Activated CD8-positive, alpha-beta T cell treated with anti-CD3 and anti-CD28 coated beads for 36 hours (primary cell): ENCODE measurements at places on chromosomes 5 and 9. TPM values are rescaled to one million over a fixed set of nuclear protein-coding genes. Genes with fewer than 3 reads are reported as not detected.

GRCh38 chr5:130099008-130099407 is 194.7 kb downstream of the CHSY3 start:
- DNase-seq = no peak
- H3K4me3 ChIP-seq = no peak overlapping the region
- peaks cover 2% of the 10 kb centered on the region for H3K27me3 ChIP-seq
- no peaks in the 10 kb centered on the region for H3K36me3 ChIP-seq
- H3K4me1 ChIP-seq = no peaks in the 10 kb centered on the region

- no peaks in the 10 kb centered on the region for H3K4me1 ChIP-seq
- no peak overlapping the region for H3K4me3 ChIP-seq
- peaks cover 30% of the 10 kb centered on the region for H3K36me3 ChIP-seq
- no peak overlapping the region for H3K27ac ChIP-seq
Observed at GRCh38 chr5:10676224-10676623, 84.8 kb downstream of the DAP start.

The RGS7BP gene
- not detected for total RNA-seq

The PCDHGB1 gene
- not detected for total RNA-seq

DNA sequence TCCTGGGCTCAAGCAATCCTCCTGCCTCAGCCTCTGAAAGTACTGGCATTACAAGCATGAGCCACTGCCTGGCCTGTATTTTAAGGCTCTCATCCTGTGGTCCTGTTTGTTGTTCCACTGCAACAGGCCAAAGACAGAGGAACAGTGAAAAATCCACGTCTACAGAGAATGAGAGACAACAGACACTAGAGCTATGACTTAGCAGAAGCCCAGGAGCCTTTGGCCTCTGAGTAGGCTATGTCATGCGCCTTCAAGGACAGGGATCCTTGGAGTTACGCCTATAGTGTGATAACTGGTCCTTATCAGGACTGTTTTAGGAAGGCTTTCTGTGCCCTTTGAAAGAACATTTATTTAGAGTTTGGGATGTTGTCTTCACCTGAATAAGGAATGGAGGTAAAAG is 10.5 kb downstream of the POC5 start:
- peaks cover 13% of the 10 kb centered on the region for H3K4me1 ChIP-seq
- no peak for DNase-seq
- H3K36me3 ChIP-seq = peaks cover 32% of the 10 kb centered on the region
- no peak overlapping the region for H3K4me3 ChIP-seq
- H3K27ac ChIP-seq = no peak overlapping the region
- H3K27me3 ChIP-seq = no peaks in the 10 kb centered on the region

DNA sequence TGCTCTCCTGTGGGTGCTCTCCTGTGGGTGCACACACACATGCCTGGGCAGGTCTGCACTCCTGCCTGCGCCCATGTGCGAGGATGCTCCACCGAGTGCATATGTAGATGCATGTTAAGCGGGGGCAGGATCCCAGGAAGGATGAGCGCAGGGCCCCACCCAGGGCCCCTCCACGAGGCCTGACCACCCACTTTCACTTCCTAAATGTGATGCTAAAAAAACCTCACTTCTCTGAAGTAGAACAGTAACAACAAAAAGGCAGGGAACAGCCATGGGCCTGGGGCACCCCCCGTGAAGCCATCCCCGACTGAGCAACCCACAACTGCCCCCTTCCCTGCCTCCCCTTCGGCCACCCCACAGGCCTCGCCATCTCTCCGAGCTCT is 48.2 kb upstream of the SARDH start:
- H3K27me3 ChIP-seq = peaks cover 1% of the 10 kb centered on the region
- DNase-seq = no peak
- no peak overlapping the region for H3K4me3 ChIP-seq
- H3K36me3 ChIP-seq = no peaks in the 10 kb centered on the region

DNA sequence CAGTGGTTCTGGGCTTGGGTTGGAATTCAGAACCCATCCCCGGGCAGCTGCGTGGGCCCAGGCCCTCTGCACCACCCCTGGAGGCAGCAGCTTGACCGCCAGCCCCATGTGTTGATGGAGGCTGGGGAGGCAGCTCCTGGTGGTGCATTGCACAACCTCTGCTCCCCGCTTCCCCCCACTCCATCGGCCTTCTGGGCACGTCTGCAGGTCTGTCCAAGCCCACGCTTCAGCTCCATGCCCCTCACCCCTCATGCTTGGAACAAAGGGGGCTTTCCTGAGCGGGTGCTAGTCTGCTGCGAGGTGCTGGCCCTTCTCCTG is 1.4 kb downstream of the NCS1 start:
- peaks cover 16% of the 10 kb centered on the region for H3K27me3 ChIP-seq
- H3K36me3 ChIP-seq = no peaks in the 10 kb centered on the region
- peak overlapping the region; percentile 70 for H3K4me3 ChIP-seq
- peaks cover 2% of the 10 kb centered on the region for H3K4me1 ChIP-seq
- H3K27ac ChIP-seq = no peak overlapping the region

DNA sequence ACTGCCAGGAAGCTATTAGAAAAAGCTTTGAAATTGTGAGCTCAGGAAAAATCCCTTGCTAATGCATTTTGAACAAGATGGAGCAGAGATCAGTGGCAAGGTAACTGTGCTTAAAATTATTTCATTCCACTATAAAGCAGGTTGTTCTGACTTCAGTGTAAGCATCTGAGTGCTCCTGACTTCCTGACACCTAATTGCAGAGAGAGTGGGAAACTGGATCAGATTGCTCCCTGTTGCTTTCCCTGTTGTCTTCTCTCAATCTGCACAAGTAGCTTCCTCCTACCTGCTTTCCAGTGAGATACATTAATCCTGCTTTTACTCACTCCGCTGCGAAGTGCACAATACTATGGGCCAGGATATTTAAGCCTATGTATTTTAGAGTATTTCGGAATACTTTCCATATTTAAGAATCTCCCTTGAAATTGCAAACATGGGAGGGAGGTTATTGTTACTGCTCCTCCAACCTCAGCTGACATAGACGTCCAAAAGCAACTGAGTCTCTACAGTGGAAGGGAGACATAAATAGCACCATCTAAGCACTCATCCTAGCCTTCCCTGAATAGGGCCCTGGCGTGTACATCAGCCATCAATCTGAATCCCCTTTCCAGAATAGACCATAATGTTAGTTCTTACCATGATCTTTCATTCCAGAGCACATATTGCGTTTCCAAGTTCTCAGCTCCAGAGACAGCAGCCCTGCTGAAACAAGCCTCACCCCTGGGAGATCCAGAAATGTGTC is 178.8 kb downstream of the PAM start:
- DNase-seq = no peak
- H3K27me3 ChIP-seq = no peaks in the 10 kb centered on the region
- H3K4me3 ChIP-seq = no peak overlapping the region
- no peak overlapping the region for H3K27ac ChIP-seq

GRCh38 chr9:120997502-120997901 is 52.6 kb downstream of the C5 start:
- no peaks in the 10 kb centered on the region for H3K27me3 ChIP-seq
- H3K4me3 ChIP-seq = no peak overlapping the region
- no peaks in the 10 kb centered on the region for H3K36me3 ChIP-seq
- no peak for DNase-seq
- H3K27ac ChIP-seq = no peak overlapping the region

- H3K4me3 ChIP-seq = no peak overlapping the region
- peaks cover 3% of the 10 kb centered on the region for H3K36me3 ChIP-seq
- no peaks in the 10 kb centered on the region for H3K27me3 ChIP-seq
- H3K4me1 ChIP-seq = no peaks in the 10 kb centered on the region
Observed at GRCh38 chr5:158450751-158451171, 591.8 kb upstream of the CLINT1 start.

The NME5 gene
- not detected for total RNA-seq

- DNase-seq = no peak
- H3K4me3 ChIP-seq = no peak overlapping the region
- no peak overlapping the region for H3K27ac ChIP-seq
- H3K36me3 ChIP-seq = no peaks in the 10 kb centered on the region
- no peaks in the 10 kb centered on the region for H3K4me1 ChIP-seq
- H3K27me3 ChIP-seq = no peaks in the 10 kb centered on the region
Observed at GRCh38 chr9:12843735-12844134, 68.9 kb downstream of the LURAP1L start.

DNA sequence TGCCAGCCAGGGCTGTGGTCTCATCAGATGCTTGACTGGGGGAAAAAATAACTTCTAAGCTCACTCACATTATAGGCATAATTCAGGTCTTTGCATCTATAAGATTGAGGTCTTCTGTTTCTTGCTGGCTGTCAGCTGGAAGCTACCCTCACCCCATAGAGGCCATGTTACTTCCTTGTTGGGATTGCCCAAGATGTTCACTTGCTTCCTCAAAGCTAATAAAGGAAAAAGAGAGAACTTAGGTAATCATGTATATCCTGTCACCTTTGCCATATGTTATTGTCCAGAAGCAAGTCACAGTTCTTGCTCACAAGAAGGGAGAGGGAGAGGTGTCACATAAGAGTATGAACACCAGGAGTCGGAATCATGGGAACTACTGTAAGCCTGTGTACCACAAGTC is 38.7 kb upstream of the ANKRD34B start:
- no peak overlapping the region for H3K27ac ChIP-seq
- H3K4me3 ChIP-seq = no peak overlapping the region
- no peaks in the 10 kb centered on the region for H3K4me1 ChIP-seq
- DNase-seq = no peak
- no peaks in the 10 kb centered on the region for H3K27me3 ChIP-seq

- peaks cover 32% of the 10 kb centered on the region for H3K4me1 ChIP-seq
- no peaks in the 10 kb centered on the region for H3K36me3 ChIP-seq
- no peak overlapping the region for H3K4me3 ChIP-seq
- H3K27me3 ChIP-seq = peaks cover 1% of the 10 kb centered on the region
- H3K27ac ChIP-seq = no peak overlapping the region
Observed at GRCh38 chr5:141846031-141846430, 32.2 kb downstream of the PCDH1 start.

- no peaks in the 10 kb centered on the region for H3K4me1 ChIP-seq
- no peak for DNase-seq
- no peak overlapping the region for H3K4me3 ChIP-seq
- H3K36me3 ChIP-seq = no peaks in the 10 kb centered on the region
- H3K27me3 ChIP-seq = no peaks in the 10 kb centered on the region
Observed at GRCh38 chr9:110821064-110821463, 152.5 kb downstream of the MUSK start.

DNA sequence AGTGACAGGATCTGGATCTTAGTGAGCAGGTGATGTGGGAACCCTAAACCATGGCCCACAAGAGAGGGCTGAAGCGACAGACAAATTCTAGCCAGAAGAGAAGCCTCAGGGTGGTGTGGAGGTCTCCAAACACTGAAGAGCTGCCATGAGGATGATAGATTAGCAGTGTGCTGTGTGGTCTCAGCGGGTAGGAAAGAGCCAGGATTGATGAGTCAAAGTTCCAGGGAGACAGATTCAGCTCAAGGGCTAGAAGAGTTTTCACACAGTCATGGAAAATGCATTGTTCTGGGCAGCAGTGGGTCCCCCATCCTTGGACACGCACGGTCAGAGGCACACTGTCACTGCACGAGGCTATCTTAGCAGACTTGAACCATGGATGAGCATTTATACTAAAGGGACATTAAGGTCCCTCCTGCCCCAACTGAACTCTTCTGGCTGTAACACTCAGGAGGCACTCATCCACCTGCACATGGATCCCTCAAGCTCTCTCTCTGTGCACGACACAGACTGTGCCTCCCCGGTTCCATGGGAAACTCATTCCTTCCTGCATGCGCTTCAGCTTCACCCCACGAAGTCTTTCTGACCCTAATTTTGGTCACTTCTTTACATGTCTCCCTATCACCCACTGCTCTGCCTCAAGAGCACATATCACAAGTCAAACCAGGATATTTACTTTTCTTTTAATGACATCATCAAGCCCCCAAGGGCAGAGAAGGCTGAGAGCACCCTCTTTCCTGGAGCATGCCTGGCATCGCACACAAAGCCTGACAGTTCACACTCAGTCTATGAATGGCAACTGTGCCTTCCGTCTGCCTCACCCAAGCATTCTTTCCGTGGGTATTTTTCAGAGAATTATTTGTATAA is 84.8 kb downstream of the TLE1 start:
- H3K4me3 ChIP-seq = no peak overlapping the region
- DNase-seq = no peak
- H3K36me3 ChIP-seq = no peaks in the 10 kb centered on the region
- H3K27ac ChIP-seq = no peak overlapping the region

GRCh38 chr9:72978744-72979143 is 25.9 kb upstream of the ALDH1A1 start:
- peaks cover 3% of the 10 kb centered on the region for H3K27me3 ChIP-seq
- no peak overlapping the region for H3K27ac ChIP-seq
- no peak overlapping the region for H3K4me3 ChIP-seq
- DNase-seq = no peak

The SPINK4 gene
- total RNA-seq = not detected

The SLC2A8 gene
- total RNA-seq = 1.6 TPM

DNA sequence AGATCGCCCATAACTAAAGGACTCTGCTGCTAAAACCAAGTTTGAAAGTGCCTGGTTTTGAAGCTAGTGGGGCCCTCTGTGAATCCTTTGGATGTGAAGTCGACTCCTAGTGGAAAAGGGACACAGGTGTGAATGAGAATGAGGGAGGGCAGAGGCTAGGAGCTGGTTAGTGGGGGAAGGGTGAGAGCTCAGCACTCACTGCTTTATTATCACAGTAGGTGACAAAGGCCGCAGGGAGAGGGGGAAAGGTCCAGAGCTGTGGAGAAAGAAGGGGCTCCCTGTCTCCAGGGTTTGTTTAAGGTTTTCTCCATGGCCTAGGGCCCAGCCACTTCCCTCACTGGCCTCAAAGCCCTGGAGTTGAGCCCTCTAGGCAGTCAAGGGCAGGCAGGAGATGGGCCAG is 3.5 kb downstream of the HDHD3 start:
- no peaks in the 10 kb centered on the region for H3K27me3 ChIP-seq
- peaks cover 13% of the 10 kb centered on the region for H3K4me1 ChIP-seq
- no peak overlapping the region for H3K4me3 ChIP-seq
- no peak overlapping the region for H3K27ac ChIP-seq
- no peak for DNase-seq

GRCh38 chr9:136448655-136449054 is 9.0 kb upstream of the INPP5E start:
- no peaks in the 10 kb centered on the region for H3K27me3 ChIP-seq
- peaks cover 52% of the 10 kb centered on the region for H3K36me3 ChIP-seq
- no peak for DNase-seq
- no peak overlapping the region for H3K4me3 ChIP-seq
- H3K4me1 ChIP-seq = no peaks in the 10 kb centered on the region
- H3K27ac ChIP-seq = no peak overlapping the region

The NEURL1B gene
- 0.22 TPM for total RNA-seq

The ADGRD2 gene
- not detected for total RNA-seq

The IRX1 gene
- total RNA-seq = not detected

DNA sequence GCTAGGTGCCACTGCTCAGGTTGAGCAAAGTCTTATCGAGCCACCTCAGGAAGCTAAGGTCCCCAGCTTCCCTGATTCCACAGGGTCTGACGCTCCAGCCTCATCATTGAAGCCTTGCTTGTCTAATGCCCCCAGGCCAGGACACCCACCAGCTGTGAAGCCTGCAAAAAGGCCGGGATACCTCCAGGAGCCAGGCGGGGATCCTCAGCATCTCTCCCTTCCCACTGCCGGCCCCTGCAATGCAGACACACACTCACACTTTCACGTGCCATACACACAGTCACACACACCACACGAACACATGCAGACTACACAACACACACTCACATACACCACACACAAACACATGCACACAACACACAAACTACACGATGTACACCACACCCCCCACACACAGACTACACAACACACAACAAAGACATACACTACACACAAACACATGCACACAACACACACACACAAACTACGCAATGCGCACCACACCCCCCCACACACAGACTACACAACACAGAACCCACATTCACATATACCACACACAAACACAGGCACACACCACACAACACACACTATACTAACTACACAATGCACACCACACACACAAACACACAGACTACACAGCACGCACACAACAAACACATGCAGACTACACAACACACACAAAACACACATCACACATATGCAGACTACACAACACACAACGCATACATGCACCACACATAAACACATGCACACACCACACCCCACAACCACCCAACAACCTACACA is 17.8 kb upstream of the S1PR3 start:
- H3K4me1 ChIP-seq = peaks cover 3% of the 10 kb centered on the region
- no peaks in the 10 kb centered on the region for H3K36me3 ChIP-seq
